ENCODE measurements at places on chromosomes 5 and 9.

DNA sequence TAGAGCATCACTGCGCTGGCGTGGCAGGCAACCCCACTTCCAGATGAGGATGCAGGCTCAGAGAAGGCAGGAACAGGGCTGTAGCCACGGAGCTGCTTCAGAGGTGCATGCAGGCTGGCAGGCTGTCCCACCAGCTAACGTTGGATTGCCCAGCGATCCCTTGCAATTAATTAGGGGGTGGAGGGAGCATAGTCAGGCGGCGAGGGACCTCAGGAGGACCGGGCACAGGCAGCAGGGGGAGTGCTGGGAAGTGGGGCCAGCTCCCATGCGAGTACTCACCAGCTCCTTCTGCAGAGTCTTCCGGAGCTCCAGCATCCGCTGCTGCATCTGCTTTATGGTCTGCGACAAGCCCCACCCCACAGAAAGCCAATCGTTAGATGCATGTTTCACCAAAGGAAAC is 20.3 kb downstream of the ARPC5L start:
- no peak for DNase-seq

DNA sequence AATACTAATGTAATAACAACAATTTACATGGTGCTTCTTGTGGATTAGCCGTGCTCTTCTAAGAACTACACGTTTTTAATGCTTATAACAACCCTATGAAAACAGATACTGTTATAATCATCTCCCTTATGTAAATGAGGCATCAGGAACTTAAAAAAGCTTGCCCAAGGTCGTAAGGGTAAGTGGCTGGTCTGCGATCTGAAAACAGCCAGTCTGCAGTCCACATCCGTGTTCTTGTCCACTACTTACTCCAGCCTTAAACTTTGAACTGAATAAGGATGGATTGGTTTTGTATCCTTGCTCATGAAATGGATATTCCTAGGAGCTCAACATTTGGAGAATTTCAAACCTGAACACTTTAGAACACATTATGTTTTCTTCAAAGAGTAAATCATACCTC is 26.7 kb downstream of the PAM start:
- no peak for DNase-seq

DNA sequence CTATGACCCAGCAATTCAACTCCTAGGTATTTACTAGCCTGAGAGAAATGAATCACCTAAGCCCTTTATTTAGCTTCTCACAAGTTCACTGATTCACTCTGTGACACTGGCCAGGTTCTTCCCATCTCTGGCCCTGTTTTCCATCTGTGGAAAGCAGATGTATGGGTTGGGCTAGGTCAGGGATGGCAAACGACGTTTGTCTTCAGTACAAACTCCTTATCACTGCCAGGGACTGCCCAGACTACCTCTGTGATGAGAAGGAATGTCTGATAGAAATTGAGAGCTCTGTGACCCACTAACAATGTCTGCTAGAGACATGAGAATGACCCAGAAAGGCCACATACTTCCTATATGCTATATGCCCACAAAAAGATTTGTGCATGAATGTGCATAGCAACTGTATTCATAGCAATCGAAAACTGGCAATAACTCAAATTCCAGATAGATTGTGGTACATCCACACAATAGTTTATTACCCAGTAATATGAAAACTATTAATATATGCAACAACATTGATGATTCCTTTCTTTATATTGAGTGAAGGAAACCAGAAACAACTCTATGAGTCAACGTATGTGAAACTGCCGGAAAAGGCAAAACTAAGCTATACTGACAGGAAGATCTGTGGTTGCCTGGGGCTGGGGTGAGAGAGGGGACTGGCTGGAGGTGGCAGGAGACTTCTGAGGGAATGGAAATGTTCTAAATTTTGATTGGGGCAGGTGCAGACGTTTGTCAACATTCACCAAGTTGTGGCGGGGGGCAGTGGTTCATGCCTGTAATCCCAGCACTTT is 32.0 kb upstream of the ADAM19 start:
- DNase-seq: no peak

DNA sequence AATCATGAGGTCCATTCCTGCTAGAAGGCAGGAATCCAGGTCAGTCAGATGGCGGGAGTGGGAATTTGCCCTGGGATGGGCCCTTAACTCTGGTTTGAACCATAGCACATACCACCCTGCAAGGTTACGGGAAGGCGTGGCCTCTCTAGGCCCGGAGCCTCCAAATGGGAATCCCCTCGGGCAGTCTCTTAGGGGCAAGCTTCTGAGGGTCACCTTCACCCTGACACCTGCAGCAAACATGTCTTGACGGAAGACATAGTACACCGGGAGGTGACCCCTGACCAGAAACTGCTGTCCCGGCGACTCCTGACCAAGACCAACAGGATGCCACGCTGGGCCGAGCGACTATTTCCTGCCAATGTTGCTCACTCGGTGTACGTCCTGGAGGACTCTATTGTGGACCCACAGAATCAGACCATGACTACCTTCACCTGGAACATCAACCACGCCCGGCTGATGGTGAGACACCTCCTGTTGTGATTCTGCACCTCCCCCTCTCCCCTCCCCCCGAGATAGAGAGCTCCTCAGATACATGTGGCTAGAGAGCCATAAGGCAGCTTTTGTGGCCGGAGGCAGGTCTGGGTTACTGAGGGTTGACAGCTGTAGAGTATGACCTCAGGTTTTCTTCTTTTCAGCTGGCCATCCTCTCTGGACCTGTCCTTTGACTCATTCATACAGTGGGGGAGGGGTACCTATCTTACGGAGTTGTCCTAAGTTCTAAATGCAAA is 957 bp downstream of the PRELID1 start:
- DNase-seq: no peak

DNA sequence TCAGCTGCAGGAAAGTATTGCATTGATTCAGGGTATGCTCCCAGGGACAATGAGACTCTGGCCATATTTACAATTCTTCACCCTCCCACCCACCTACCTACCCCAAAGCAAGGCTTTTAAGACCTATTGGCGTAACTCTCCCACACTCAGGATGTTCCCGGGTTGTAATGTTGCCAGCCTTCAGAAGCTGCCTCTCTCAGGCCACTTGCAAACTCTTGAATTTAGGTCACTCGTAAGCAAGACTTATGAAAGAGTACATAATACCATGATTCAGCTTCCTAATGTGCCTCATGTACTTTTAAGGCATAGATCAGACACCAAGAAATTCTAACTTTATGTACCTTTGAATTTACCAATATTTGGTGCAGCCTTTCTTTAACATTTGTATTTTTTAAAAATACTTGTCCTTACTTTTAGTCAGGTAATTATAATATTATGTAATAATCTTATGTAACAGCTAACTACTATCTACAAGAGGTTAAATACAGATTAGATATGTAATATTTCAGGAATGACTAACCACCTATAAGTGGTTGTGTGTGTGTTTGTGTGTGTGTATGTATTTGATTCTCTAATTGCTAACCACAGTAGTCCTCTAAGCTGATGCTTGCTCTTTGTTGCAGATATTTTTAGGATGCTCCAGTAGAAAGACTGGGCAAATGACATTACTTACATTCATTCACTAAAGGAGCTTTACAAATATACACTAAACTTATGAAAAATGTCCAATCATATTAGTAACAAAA is 630.5 kb upstream of the MEF2C start:
- DNase-seq: no peak

DNA sequence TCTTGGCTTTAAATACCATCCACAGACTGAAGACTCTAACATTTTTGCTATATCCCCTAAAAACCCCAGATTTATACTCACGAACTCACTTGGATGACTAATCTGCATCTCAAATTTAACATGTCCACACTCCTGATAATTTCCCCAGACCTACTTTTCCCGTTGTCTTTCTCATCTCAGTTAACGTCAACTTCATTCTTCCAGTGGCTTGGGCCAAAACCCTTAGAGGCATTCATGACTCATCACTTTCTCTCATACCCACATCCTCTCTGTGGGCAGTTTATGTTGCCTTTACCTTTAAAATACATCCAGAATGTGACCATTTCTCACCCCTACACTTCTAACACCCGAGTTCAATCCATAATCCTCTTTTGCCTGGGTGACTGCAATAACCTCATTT is 96.7 kb downstream of the EDIL3 start:
- no peak for DNase-seq

DNA sequence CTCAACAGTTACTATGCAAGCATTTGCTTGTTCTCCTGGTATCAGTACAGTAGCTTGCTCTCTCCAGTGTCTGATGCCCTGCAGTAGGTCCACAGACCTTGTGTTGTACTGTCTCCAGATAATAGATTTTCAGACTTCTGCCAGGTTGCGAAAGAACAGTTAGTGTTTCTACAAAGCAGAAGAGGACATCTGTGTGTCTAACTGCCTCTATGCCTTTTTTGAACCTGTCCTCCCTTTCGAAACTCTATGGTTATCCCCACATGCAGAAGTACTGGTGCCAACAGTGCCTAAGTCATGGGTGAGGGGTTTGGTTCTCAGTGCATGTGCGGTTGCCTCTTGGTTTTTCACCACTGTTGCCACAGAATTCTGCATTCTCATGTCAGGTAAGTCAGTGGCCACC is 45.9 kb downstream of the KCNN2 start:
- DNase-seq: no peak

GRCh38 chr9:77750981-77751340 is 102.8 kb upstream of the GNA14 start:
- no peak for DNase-seq

- no peak for DNase-seq
These were observed 30.1 kb downstream of the IPPK start for GRCh38 chr9:92639791-92640271.

- DNase-seq: no peak
These were observed 25.2 kb upstream of the PTGER4 start for GRCh38 chr5:40654377-40654991.

GRCh38 chr9:75200892-75201470 is 112.7 kb downstream of the OSTF1 start:
- no peak for DNase-seq

DNA sequence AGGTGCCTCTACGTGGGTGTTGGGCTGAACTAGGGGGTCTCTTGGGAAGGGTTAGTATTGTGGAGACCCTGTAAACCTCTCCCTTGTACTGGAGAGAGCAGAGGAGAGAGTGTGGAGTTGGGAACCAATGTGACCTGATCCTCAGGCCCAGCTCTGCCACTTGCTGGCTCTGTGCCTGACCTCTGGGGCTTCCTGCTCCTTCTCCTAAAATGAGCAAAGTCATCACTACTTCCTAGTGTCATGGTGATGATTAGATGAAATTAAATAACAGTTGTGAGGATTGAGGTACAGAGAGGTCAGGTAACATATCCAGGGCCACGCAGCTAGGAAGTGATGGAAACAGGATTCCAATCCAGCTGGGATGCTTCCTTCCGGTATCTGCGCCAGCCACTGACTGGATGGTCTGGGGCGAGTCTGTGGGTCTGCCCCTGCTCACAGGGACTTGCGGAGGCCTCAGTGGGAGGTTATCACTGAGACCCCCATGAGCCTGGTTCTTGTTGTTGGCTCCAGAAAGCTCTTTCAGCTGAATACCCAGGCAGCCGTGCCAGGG is 9.2 kb downstream of the GALNT10 start:
- DNase-seq: no peak

GRCh38 chr9:137694962-137695875 is 76.4 kb downstream of the EHMT1 start:
- peak; percentile 67 for DNase-seq

DNA sequence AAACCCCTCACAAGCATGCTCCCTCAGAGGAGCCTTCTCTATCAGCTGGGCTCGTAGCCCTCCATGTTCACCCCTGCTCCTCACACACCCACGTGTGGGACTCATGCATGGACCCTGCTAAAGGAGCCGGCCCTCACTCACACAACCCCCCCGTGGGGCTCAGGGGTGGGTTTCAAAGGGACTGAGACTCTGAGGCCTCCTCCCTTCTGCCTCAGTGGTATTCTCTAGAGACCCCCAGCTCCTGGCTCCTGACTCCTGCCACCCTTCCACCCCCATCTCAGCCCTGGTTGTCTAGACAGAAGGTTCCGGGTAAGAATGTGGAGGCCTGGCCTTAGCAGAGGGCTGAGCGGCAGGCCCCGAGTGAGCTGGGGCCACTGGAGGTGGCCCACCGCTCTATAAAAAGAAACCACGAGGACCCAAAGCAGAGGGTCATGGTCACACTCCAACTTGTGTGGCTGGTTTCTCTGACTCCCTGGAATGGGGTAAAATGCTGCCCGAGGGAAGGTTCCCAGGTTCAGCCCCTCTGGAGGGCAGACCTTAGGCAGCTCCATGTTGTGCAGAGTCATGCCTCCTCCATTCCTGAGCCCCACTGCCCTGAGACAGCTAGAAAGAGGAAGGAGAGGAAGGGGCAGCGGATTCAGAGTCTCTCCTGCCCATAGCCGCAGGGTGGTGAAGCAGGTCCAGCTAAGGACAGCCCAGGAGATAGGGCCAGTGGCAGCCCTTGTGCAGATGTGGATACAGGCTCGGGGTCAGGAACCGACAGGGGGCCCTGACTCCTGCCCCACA is 10.8 kb downstream of the SEPTIN8 start:
- DNase-seq: no peak

DNA sequence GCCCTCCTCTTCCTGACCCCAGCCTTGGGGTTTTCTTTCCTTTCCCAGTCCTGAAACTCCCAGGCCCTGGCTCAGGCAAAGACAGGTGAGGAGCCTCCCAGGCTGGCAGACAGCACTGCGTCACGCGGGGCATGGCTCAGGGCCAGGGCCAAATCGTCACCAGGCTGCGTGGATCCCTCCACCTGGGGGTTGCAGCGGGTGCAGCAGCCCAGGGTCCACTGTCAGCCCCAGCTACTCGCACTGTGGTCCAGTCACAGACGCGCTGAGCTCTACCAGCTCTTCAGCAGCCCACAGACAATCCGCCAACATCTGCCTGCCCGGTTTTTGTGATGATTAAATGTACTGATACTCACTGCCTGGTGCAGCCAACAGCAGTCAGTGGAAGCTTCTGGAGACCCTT is 12.1 kb downstream of the FAM78A start:
- no peak for DNase-seq

- DNase-seq: no peak
These were observed 5.5 kb downstream of the OR1Q1 start for GRCh38 chr9:122619996-122620395.

DNA sequence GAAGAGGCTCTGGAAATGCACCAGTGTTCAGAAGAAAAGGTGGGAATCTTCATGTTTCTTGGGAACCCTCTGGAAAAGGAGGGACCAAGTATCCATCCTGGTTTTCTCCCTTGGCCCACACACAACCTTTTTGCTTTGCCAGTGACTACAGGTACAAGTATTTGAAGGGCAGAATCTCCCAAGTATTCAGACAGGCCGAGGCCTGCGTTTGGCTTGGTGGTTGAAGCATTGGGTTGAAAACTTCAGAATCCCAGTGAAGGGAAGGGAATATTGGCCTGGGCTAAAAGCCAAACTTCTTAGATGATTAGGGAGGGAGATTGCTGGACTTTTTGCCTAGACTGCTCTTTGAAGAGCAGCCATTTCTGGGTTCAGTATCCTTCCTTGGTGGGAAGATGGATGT is 71.9 kb downstream of the UBAP1 start:
- DNase-seq: no peak

Data from GM12891 (cell line).